HepG2 (cell line): ENCODE measurements at places on chromosomes 1 and 21.
A peak's percentile ranks its signal among the peaks of the same experiment; 100 is the strongest.

- no peak for DNase-seq
Measured at GRCh38 chr1:161848676-161849075, 82.6 kb downstream of the ATF6 start.

DNA sequence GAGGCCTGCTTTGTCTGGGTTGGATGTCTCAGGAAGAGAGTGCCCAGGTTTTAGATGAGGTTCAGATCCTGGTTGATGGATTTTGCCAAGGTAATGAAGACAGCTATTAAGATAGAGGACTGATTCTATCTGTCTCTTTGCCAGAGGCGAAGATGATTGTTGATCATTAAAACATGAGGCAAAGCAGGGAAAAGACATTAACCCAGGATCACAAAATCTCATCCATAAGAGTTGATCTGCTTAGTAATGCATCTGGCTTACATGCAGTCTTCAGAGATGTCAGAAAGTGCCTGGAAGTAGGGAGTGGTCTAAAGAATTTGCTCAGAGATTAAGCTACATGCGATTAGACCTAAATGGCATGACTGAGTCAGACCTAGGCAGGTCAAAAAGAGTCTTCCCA lies 229.6 kb upstream of the PLD5 start:
- DNase-seq, result no peak

DNA sequence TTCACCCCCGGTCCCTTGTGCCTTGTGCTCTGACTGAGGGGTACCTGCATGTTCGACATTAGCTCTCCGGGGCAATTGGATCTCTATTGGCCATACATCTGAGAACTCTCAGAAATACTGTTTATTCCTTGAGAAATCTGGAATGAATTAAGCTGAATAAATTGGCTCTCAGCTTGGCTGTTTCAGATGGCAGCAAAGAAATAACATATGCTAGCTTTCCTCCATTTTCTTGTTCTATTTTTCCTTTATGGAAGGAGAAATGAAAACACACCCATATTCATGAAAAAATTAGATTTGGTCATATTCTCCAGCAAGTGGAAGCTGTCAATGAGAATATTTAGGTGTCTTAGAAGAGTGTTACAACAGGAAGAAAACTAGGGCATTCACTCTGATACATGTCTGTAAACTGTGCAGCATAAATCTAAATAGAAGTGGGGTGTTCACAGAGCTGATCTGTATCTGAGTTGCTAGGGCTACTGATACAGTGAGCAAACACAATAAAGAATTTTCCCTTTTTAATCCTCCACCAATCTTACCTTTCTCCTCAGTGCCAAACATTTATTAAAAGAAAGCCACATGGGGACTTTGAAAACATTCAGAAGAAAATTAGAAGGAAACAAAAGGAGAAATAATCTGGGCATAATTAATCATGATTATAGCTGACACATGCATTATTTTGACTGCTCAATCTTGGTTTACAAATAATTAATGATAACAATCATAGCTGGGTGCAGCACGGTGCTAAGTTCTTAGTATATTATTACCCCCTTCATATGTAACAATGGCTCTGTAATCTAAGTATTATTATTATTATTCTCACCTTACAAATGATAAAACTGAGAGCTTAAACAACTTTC lies 671.9 kb upstream of the USP24 start:
- no peak for DNase-seq

DNA sequence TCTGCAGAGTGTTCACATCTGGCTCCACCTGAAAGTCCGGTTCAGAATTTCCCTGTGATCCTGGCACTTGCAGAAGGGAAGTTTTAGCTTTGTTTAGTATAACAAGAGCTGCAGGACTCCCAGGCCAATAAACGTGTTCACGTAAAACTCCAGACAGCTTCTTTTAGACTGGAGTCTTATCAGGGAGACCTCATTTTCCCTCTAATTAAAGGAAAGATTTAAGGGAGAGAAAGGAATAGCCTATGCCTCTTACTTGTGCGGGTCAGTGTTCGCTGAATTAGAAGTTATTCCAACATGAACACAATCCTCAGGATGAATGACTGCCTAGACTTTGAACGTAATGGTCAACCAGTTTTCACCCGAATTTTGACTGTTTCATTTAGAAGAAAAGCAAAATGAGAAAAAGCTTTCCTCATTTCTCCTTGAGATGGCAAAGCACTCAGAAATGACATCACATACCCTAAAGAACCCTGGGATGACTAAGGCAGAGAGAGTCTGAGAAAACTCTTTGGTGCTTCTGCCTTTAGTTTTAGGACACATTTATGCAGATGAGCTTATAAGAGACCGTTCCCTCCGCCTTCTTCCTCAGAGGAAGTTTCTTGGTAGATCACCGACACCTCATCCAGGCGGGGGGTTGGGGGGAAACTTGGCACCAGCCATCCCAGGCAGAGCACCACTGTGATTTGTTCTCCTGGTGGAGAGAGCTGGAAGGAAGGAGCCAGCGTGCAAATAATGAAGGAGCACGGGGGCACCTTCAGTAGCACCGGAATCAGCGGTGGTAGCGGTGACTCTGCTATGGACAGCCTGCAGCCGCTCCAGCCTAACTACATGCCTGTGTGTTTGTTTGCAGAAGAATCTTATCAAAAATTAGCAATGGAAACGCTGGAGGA lies 202.1 kb upstream of the SGIP1 start:
- DNase-seq, result no peak

DNA sequence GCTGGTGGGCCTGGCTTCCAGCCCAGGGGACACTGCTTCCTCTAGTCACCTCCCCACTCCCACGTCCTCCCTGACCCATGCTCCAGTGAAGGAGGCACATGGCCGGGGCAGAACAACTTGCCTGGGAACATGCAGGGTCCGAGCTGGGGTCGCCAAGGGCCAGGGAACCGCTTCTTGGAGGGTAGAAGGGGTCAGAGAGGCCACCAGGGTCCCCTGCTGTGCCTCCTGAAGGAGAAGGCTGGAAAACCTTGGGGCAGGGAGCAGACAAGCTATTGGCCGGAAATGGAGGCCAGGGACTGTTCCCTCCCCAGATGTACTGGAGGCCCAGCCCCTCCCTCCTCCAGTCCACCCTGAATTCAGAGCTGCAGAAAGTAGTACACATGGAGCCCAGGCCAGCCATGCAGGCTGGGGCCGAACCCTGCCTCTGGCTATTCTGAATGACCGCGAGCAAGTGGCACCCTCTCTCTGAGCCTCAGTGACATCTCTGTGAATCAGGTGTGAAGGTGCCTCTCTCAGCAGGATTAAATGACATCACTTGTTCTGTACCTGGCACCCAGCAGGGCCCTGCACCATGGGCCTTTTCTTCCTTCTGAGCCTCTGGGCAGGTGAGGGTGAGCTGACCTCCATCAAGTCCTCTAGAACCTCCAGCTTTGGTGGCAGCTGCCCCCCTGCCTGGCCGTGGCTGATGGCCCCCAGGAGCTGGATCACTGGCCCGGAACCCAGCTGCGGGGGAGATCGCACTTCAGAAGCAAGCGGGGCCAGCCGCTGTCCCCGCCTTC lies 15.7 kb downstream of the SPOCD1 start:
- DNase-seq, result no peak

- peak; percentile 3 for DNase-seq
Measured at GRCh38 chr1:68470388-68470970, 20.7 kb upstream of the RPE65 start.

DNA sequence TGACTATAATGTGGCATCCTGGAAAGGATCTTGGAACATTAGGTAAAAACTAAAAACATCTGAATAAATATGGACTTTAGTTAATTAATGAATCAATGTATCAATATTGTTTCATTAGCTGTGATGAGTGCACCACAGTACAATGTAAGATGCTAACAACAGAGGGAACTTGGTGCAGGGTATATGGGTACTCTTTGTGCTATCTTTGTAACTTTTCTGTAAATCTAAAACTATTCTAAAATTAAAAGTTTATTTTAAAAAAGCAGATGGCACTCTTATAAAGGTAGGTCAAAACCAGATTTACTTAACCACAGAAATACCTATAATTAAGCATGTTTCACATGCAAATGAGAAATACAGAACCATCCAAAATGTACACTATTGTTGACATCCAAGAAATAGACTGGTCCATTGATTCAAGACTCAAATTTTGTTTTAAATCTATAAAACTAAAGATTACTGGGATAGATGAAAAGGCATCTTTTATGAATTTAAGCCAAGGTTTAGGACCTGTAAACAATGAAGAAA lies 38.4 kb downstream of the ACBD3 start:
- DNase-seq, result no peak

- DNase-seq, result no peak
Measured at GRCh38 chr21:39531064-39531463, 79.3 kb downstream of the SH3BGR start.

DNA sequence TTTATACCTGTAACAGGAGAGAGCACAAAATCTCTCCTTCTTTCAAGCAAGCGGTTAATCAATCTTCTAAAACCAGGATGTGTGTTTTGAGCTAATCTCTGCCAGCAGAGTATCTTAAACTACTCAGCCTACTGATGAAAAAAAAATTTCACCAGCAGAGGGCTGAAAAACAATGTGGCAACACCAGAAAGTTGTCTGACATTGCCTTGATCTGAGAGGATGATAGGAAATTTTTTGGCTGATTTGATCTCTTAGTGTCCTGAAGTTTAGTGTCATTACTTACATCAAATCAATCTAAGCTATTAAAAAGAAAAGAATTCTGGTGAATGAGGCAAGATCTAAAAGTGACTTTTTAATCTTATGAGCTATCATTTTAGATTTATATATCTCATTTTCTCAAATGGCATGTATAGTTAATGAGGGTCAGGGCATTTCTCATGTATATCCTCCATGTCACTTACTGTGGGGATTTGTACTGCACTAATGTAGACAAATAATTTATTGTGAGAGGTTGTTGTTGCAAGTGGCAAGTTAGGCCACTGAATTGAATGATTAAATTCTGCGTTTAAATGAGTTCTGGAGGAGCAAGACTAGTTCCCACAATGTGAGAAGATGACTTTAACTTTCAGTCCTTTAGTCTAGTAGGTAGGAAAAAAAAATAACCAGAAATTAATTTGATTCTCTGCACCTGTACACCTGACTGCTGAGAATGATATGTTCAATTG lies 10.9 kb downstream of the ADAMTS1 start:
- DNase-seq, result no peak

DNA sequence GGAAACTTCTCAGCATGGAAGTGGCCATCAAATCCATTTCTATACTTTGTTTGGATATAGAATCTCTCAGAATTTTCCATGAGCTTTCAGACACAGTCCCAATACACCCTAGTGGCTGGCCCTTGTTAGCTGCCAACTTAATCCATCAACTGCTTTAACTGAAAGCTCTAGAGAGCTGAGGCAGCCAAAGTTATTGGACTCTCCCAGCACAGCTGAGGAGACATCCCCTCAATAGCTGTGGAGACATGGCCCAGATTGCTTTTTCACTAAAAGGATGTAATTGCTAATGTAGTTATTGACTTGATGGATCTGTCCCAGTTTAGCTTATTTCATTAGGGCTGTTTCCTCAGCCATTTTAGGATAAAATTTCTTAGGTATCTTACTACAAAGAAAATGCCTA lies 94.8 kb upstream of the PRMT6 start:
- DNase-seq, result no peak

GRCh38 chr1:47842228-47842919 lies 154.8 kb downstream of the TRABD2B start:
- DNase-seq, result no peak

DNA sequence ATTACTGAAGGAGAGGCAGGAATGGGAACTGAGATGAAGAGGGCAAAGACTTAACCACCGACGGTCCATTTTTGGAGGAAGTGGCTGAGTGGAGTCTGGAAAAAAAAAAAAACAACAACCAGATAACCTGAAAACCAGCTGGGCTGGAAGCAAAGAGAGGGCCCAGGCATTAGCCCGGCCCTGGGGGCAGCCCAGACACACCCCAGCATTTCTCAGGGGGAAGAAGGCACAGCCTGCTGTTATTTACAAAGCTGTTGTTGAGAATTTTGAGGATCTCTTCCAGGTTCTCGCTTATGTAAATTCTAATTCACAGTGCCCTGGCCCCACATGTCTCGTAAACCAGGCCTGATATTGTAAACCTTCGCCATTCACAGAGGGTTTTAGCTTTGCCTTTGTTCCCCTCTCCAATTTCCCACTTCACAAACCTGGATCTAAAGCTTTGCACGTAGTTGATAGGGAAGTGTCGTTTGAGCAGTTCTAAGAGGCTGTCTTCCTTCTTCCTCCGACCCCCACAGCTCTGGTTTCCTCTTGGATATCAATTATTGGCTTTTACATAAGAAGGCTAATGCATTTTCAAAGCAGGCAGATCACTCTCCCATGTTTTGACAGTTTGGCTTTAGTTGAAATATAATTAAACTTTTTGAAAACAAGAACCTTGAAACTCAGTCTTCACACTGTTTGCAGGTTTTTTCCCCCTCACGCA lies 161.8 kb upstream of the IRF2BP2 start:
- DNase-seq, result no peak
